ENCODE measurements at places on chromosomes 1 and 21.

DNA sequence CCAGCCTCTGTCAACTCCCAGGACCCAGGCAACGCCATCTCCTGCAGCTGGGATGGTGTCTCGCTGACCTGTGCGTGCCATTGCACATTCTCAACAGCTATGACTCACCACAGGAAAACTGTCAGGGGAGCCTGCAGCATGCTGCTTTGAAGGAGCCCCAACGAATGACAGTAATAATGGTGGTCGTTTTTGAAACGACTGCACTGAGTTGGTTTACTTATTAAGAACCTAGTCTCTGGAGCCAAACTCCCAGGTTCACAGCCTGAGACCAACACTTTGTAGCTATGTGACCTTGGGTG lies 21.6 kb downstream of the TCEA3 start:
- no peak for DNase-seq

- DNase-seq, result no peak
Observed at GRCh38 chr1:91730801-91731732, 154.9 kb downstream of the TGFBR3 start.

DNA sequence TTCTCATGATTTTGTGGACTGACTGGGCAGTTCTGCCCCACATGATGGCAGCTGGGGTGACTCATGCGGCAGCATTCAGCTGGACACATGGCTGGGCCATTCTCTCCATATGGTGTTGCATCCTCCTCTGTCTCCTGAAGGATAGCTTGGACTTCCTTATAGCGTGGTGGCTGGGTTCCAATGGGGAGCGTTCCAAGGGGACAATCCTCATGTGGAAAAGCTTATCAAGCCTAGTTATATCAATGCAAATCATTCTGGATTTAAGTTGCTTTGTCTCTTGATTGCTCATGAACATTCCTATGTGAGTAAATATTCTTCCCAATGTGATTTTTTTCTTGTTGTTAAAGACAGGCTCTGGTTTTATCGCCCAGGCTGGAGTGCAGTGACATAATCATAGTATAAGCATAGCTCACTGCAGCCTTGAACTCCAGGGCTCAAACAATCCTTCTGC lies 13.2 kb upstream of the SLC2A1 start:
- DNase-seq, result no peak

GRCh38 chr1:7401814-7402547 lies 369.1 kb upstream of the VAMP3 start:
- DNase-seq, result no peak
